ENCODE measurements at places on chromosomes 2 and 18. TPM values are rescaled to one million over a fixed set of nuclear protein-coding genes. Genes with fewer than 3 reads are reported as not detected.

LRP2 gene
- 0.01 TPM for total RNA-seq

FOXD4L1 gene
- total RNA-seq = 0.40 TPM

ZNF804A gene
- not detected for total RNA-seq

REG1B gene
- not detected for total RNA-seq

PROM2 gene
- 0.06 TPM for total RNA-seq

AOX1 gene
- 3.5 TPM for total RNA-seq

SRD5A2 gene
- 0.01 TPM for total RNA-seq

TSPYL6 gene
- not detected for total RNA-seq

EFR3B gene
- total RNA-seq = 14.7 TPM
